ENCODE measurements at places on chromosomes 1 and 21. TPM values are rescaled to one million over a fixed set of nuclear protein-coding genes. Genes with fewer than 3 reads are reported as not detected.

GRCh38 chr21:30211071-30211470 lies 4.8 kb downstream of the CLDN8 start:
- no peak for DNase-seq

DNA sequence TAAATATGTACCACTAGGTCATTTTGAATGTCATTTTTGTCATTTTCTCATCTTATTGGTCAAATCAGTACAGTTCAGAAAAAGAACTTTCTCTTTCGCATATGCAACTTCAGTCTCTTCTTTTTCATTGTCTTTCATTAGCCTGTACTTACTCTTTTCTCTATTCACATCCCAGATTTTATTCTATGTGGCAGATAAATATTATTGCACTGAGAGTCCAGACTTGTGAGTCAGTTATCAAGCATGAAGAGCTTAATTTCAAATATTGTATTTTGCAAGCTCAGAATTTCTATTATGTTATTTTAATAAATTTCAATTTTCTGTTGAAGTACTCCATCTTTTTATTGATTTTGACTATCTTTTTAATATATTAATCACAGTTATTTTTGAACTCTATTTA lies 105.2 kb upstream of the PALMD start:
- no peak for DNase-seq

DNA sequence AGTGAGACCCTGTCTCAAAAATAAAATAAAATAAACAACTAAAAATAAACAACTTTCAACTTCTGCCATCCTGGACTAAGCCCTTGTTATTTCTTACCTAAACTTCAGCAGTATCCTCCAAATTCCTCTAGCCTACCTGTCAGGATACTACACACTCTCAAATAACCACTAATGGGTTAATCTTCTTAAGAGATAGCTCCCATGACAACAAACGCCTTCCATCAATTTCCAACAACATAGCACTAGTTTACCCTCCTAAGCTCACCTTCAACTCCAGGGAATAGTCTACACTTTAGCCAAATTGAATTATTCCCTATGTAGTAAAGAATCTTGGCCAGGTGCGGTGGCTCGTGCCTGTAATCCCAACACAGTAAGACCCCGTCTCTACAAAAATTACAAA lies 11.3 kb downstream of the AUNIP start:
- no peak for DNase-seq

- no peak for DNase-seq
Measured at GRCh38 chr1:112988367-112988766, 32.4 kb upstream of the SLC16A1 start.

DNA sequence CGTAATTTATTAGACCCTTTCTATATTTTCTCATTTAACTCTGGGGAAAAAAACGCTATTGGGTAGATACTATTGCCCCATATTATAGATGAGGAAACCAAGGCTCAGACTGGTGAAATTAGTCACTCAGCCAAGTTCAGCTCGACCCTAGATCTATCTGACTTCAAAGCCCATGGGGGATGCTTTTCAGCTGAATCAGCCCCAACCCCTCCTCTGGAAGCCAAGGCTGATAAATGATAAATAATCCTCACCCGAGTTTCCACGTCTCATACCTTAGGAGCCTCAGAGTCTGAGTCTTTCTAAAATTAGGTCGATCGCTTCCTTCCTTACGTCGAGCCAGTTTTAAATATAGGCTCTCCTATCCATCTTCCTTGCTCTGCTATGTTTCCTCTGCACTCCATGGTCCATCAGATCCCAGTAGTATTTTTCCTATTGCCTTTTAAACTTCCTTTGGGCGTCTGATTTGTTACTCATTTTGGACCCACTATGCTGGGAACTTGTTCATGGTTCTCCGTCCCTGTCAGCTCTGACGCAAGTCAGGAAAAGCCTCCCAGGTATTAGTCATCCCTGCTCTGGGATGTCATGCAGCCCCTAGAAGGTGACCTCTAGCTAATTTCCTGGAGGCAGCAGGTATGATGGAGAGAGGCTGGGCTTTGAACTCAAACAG lies 122.8 kb downstream of the PLPP3 start:
- no peak for DNase-seq

- peak; percentile 27 for DNase-seq
Measured at GRCh38 chr1:197356723-197357533, 88.9 kb downstream of the CRB1 start.

DNA sequence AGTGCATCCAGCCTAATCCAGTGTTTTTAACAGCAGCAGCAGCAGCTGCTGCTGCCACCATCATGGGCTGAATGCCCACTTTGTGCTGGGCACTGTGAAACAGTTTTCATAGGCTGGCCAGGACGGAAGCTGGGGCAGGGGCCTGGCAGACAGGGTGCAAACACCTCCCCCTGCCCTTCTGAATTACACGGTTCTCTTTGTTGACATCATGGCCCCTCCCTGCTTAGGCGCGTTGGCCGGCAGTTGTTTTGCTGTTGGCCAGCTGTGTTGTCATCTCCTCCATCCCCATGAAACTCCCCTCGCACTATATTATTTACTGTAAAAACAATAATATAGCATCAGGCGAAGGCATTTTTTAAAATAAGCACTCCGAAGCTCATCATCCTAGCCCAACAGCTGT lies 33.1 kb downstream of the PTPRU start:
- DNase-seq = peak; percentile 59

GRCh38 chr1:183101841-183102276 lies 78.6 kb downstream of the LAMC1 start:
- DNase-seq = no peak

GRCh38 chr21:38931291-38931690 lies 125.6 kb downstream of the ETS2 start:
- DNase-seq = no peak

DNA sequence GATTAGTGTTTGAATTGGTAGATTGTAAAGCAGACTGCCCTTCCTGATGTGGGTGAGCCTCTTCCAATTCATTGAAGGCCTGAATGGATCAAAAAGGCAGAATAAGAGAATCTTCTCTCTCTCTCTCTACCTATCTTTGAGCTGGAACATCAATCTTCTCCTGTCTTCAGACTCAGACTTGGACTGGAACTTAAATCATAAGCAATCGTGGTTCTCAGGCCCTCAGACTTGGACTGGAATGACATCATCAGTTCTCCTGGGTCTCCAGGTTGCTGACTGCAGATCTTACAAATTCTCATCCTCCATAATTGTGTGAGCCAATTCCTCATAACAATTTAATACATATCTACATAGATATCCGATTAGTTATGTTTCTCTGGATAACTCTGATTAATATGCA lies 66.8 kb downstream of the IER5 start:
- DNase-seq = no peak

DNA sequence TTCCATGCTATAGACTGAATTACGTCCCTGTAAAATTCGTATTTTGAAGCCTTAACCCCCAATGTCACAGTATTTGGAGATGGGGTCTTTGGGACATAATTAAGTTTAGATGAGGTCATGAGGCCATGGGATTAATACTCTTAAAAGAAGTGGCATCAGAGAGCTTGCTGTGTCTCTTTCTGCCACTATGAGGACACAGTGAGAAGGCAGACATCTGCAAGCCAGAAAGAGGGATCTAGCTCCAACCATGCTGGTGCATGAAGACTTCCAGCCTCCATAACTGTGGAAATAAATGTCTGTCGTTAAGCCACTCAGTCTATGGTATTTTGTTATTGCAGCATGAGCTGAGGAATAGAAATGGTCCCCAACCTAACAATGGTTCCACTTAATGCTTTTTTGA lies 99.0 kb downstream of the LTN1 start:
- no peak for DNase-seq

DNA sequence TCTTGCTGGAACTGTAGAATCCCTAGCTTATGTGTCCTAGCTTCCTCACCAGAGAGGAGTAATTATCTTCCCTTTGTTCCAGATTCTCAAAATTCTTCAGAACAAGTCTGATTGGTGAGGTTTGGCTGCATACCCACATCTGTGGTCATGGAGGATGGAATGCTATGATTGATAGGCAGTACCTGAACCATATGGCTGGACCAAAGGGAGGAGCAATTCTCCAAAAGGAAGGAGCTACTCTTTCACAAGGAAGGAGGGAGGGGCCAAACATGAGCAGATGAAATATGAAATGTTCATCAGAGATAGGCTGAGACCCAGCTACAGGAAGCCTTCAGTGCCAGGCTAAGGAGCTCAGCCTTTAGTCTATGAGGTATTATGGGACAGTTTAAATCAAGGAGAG lies 5.0 kb upstream of the RNF19B start:
- DNase-seq = no peak

DNA sequence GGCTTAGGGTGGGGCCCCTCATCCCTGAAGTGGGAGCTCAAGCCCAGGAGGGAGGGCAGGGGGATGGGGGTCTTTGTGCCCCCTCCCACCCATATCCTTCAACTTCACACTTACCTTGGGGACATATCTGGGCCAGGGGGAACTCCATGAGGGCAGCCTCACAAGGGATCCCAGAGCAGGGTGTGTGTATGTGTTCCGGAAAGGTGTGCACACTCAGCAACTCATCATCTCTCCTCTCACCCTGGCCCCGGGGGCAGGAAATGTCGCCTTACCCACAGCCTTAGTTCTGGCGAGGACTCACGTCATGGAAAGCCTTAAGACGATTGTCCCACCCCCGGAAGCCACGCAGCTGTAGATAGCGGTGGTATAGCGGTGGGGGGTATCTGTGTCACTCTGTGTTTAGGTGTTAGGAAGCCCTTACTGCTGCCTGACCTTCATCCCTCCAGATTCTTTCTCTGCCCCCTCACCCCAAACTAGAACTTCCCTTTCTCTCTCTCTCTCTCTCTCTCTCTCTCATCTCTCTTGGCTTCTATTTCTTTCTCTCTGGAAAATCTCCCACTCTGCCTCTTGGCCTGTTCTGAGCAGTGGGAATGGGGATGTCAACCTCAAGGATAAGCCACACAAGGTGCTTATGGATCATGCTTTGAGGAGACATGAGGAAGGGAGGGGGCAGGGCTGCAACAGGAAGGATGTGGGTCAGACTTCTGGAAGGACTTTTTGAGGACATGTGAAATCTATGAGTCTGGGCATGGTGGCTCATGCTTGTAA lies at the start of gene SH2D2A:
Gene SH2D2A, minus strand, starts transcription at position 288 of the 768 bp plus-strand sequence. Its CDS starts 140 bp downstream, at position 148.
- DNase-seq = no peak

DNA sequence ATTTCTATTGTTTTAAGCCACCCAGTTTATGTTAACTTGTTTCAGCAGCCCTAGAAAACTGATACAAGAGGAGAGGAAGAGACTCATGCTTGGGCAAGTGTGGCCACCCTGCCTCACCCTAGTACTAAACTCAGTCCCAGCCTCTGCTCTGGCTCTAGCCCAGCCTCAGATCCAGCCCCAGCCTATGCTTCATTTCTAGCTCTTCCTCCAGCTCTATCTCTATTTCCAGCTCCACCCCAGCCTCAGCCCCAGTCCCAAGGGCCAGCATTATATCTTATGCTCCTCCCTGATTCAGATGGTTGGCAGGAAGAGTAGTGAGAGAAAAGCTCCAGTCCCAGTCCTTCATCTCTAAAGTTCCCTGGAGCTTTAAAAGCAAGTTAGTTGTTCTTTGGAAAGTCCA lies 535.5 kb downstream of the PTPRC start:
- DNase-seq = no peak

GRCh38 chr1:156262461-156263287 lies 14.8 kb upstream of the PAQR6 start:
- DNase-seq = no peak

The SLC9C2 gene
- total RNA-seq = 3.7 TPM

The ALPL gene
- total RNA-seq = 4.9 TPM

The CXADR gene
- 405 TPM for total RNA-seq

The MIB2 gene
- 45.7 TPM for total RNA-seq

All from frontal cortex (tissue), 4 donors.